Left lung (tissue), 14 donors: ENCODE measurements at places on chromosomes 1 and 21. TPM values are rescaled to one million over a fixed set of nuclear protein-coding genes. Genes with fewer than 3 reads are reported as not detected.

GRCh38 chr1:112337028-112337531, 58.9 kb upstream of the CTTNBP2NL start:
- no peak for DNase-seq

DNA sequence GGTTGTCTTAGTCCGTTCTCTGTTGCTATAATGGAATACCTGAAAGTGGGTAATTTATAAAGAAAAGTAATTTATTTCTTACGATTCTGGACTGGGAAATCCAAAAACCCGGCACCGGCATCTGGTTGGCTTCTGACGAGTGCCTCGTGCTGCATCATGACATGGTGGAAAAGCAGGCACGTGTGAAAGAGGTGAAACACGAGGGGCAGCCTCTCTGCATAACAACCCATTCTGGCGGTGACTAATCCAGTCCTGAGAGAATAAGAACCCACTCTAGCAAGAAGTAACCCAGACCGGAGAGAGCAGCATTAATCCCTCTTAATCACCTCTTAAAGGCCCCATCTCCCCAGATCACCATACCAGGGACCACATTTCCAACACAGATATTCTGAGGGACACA, 2.7 kb upstream of the EDEM3 start:
- DNase-seq = no peak

DNA sequence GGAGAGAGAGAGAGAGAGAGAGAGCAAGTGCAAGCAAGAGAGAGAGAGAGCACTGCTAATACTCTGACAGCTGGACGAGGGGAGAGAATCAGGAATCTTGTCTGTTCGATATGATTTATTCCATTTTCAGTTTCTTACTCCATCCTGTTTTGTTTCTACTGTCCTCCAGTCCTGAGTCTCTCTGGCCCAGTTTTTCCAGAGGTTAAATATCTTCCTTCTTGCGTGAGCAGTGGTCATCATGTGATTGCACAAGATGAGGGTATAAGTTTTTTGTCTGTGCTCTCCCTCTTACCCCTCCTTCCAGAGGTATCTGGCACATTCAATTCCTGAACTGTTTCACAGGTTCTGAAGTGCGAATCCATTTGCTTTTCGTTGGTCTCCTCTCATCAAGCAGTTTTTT, 16.8 kb downstream of the UBE2U start:
- no peak for DNase-seq

DNA sequence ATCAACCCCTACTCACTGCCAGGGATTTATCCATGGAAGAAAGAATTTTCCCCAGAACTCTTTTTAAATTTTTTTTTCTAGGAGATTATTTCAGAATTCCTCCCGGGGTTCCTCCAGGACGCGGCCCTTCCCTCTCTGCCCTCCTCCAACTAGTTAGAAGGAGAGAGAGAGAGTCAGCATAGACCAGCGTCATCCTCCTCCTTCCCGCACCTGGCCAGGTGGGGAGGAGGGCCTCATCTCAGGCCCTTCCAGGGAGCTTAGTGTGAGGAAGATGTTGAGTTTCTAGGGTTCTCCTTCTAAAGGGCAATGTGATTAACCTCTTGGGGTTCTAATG, 63.6 kb downstream of the CDK18 start:
- DNase-seq = no peak

Gene PI4KB
- 78.4 TPM for polyA plus RNA-seq

Gene MROH7
- 15.5 TPM for polyA plus RNA-seq
